ENCODE measurements at places on chromosomes 12 and 14. TPM values are rescaled to one million over a fixed set of nuclear protein-coding genes. Genes with fewer than 3 reads are reported as not detected.

- H3K27me3 ChIP-seq = no peaks in the 10 kb centered on the region
- no peaks in the 10 kb centered on the region for H3K36me3 ChIP-seq
- H3K4me3 ChIP-seq = peak within 1 kb of the TSS; percentile 52
- no peak within 1 kb of the TSS for H3K27ac ChIP-seq
Observed at GRCh38 chr12:64390275-64390851, at the start of gene C12orf56. TSS of gene C12orf56 (minus strand) at chr12:64390758. CDS start at chr12:64390565, 193 bp downstream.

GRCh38 chr12:79858518-79858917 is 76.4 kb downstream of the PPP1R12A start:
- H3K27ac ChIP-seq = no peak overlapping the region
- no peak for DNase-seq
- H3K36me3 ChIP-seq = peaks cover 19% of the 10 kb centered on the region
- H3K27me3 ChIP-seq = no peaks in the 10 kb centered on the region
- H3K4me3 ChIP-seq = no peak overlapping the region

LALBA gene
- not detected for total RNA-seq

GRCh38 chr14:36096090-36096489 is 80.4 kb downstream of the PTCSC3 start:
- no peaks in the 10 kb centered on the region for H3K27me3 ChIP-seq
- no peak overlapping the region for H3K27ac ChIP-seq
- no peak overlapping the region for H3K4me3 ChIP-seq

SERPINA10 gene
- total RNA-seq = not detected

DPF3 gene
- not detected for total RNA-seq

MUCL1 gene
- not detected for total RNA-seq

- H3K4me3 ChIP-seq = no peak overlapping the region
- H3K4me1 ChIP-seq = no peaks in the 10 kb centered on the region
- H3K36me3 ChIP-seq = peaks cover 29% of the 10 kb centered on the region
- H3K27ac ChIP-seq = no peak overlapping the region
- no peak for DNase-seq
Observed at GRCh38 chr14:35134329-35135123, 12.2 kb downstream of the PRORP start.

DNA sequence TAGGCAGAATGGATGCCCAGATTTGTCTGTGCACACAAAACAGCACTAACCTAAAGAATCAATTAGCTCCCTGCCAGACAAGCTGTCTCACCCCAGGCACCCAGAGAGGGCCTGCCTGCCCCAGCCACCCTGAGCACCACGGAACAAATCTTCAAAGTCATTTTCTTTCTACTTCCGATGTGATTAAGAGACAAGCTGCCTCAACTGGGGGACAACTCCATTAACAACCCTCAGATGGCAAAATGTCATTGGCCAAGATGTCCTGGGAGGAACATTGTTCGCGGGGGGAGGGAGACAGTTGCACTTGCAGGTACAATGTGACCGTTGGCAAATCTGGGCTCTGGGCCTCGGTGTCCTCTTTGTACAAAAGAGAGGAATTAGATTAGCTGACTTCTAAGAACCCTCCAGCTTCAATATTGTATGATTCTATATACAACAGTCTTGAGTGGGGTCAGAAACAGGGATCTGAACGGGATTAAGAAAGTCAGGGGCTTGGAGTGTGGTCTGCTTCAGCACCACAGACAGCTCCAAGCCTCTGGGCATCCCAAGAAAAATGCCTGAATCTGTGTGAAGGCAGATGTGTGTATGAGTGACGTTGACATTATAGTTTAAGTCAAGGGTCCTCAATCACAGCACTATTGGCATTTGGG is 42.8 kb upstream of the CMKLR1 start:
- no peak overlapping the region for H3K4me3 ChIP-seq
- no peaks in the 10 kb centered on the region for H3K27me3 ChIP-seq
- no peak overlapping the region for H3K27ac ChIP-seq
- peak; percentile 61 for DNase-seq
- peaks cover 8% of the 10 kb centered on the region for H3K36me3 ChIP-seq

PROX2 gene
- total RNA-seq = not detected

DNA sequence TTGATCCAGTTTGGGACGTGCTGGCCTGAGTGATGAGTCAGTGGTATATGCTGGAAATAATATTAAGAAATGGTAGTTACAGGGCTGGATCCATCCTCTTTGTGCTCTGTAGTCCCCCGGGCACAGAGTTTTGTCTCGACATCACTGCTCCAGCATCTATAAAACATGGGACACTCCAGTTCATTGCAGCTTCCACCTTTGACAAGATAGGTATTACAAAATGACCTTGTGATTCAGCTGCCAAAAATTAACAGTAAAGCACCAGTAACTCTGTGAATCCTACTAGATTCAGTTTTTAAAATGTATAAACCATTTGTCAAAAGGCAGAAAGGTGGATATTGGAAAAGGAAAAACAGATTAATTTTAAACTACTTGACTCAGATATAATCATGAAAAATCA is 14.6 kb upstream of the GNG2 start:
- H3K36me3 ChIP-seq = no peaks in the 10 kb centered on the region
- no peaks in the 10 kb centered on the region for H3K27me3 ChIP-seq
- no peak overlapping the region for H3K27ac ChIP-seq
- DNase-seq = no peak
- H3K4me1 ChIP-seq = peaks cover 5% of the 10 kb centered on the region
- H3K4me3 ChIP-seq = no peak overlapping the region

NR1H4 gene
- not detected for total RNA-seq

GRCh38 chr12:127489061-127489460 is 777.9 kb upstream of the TMEM132C start:
- no peak overlapping the region for H3K4me3 ChIP-seq
- no peak overlapping the region for H3K27ac ChIP-seq
- no peaks in the 10 kb centered on the region for H3K4me1 ChIP-seq
- H3K27me3 ChIP-seq = no peaks in the 10 kb centered on the region

GRCh38 chr14:50978529-50978871 is 34.2 kb upstream of the PYGL start:
- H3K36me3 ChIP-seq = no peaks in the 10 kb centered on the region
- no peak for DNase-seq
- no peaks in the 10 kb centered on the region for H3K27me3 ChIP-seq

DNA sequence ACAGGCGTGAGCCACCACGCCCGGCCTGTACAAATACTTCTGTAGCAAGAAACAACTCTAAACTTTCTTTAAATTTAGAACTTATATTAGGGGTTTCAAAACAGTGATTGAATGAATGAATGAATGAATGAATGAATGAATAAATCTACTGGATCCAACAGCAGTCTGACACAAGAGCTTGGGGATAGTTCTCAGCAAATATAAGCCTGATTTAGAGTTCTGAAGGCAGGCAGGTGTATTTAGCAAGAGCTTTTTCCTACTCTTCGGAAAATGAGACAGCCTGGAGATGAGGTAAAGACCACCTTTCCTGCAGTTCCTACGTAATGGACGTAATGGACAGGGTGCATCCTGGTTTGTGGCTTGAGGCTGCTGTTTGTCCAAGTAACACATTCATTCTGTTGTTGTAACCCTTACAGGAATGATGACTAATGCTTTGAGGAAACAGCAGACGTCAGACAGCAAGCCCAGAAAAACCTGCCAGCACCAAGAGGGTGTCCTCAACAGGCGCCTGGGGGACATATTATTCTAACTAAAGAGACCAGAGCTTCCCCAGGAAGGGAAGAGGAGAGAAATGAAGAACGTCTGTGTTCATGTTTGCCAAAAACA is 277.4 kb upstream of the SOX5 start:
- no peak overlapping the region for H3K27ac ChIP-seq
- no peaks in the 10 kb centered on the region for H3K36me3 ChIP-seq
- no peak overlapping the region for H3K4me3 ChIP-seq
- H3K4me1 ChIP-seq = peaks cover 6% of the 10 kb centered on the region

All from H9 (cell line).